ENCODE measurements at places on chromosomes 6 and 20.

GRCh38 chr20:62929051-62929538 is 2.8 kb upstream of the DIDO1 start:
- peak; percentile 77 for DNase-seq

GRCh38 chr6:149082320-149082719 is 235.2 kb upstream of the TAB2 start:
- peak; percentile 84 for DNase-seq

DNA sequence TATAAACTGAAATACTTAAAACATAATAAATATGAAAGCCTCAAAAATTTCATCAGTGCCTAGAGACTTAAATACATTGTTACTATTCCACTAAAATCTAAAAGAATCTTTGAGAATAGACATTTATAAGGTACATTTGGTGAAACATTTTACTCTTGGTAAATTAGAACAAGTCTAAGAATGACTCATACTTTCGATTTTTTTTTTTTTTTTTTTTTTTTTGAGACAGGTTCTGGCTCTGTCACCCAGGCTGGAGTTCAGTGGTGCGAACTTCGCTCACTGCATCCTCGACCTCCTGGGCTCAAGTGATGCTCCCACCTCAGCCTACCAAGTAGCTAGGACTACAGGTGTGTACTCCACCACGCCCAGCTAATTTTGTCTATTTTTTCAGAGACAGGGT is 6.4 kb downstream of the FUCA2 start:
- DNase-seq = no peak

DNA sequence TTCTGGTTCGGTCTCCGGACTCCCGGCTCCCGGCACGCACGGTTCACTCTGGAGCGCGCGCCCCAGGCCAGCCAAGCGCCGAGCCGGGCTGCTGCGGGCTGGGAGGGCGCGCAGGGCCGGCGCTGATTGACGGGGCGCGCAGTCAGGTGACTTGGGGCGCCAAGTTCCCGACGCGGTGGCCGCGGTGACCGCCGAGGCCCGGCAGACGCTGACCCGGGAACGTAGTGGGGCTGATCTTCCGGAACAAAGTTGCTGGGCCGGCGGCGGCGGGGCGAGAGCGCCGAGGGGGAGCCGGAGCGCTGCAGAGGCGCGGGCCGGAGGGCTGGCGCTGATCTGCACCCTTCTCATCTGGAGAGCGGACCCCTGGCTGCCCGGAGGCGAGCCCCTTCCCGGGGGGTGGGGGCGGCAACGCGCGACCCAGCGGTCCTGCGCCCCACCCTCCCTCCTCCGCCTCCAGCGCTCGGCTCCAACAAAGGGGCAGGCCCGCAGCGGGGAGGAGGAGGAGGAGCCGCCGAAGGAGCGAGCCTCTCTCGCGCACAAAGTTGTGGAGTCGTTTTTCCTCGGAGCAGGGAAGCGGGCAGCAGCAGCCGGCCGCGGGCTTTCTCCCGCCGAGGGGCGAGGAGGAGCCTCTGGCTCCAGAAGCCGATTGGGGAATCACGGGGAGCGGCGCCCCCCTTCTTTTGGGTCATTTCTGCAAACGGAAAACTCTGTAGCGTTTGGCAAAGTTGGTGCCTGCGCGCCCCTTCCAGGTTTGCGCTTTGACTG is at the start of gene UTRN:
UTRN (plus strand) TSS at position 553 of the 765 bp plus-strand sequence. CDS start 6,494 bp downstream, outside the sequence.
- DNase-seq = peak; percentile 86

GRCh38 chr6:39059496-39060310 is 11.1 kb downstream of the GLP1R start:
- DNase-seq = no peak

All from left cardiac atrium (tissue), 4 donors.